ENCODE measurements at places on chromosomes 12 and 14.

- no peak for DNase-seq
These were observed 83.3 kb downstream of the NCOR2 start for GRCh38 chr12:124484067-124484466.

DNA sequence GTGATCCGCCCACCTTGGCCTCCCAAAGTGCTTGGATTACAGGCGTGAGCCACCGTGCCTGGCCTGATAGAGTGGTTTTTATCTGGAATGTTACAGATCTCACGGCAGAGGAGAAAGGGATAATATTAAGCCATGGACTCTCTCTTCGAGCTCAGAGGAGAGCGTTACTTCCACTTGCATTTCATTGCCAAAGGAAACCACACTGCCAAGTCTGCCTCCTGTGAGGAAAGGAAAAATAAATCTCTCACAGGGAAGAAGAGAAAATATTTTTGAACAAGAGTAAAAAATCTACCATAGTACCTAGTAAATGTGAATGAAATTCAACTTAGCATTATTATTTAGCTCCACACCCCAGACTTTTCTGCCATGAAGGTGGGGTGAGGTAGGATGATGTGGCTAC, 319.2 kb upstream of the PRICKLE1 start:
- DNase-seq, result no peak

GRCh38 chr14:64604001-64604400, 54.2 kb downstream of the PPP1R36 start:
- no peak for DNase-seq

GRCh38 chr14:103275000-103275399, 59.0 kb upstream of the EIF5 start:
- DNase-seq, result no peak

- no peak for DNase-seq
These were observed 5.3 kb downstream of the TMEM253 start for GRCh38 chr14:21106176-21106497.

Measured in dermis blood vessel endothelial cell (primary cell).